ENCODE measurements at places on chromosomes 3 and 15. TPM values are rescaled to one million over a fixed set of nuclear protein-coding genes. Genes with fewer than 3 reads are reported as not detected.

DNA sequence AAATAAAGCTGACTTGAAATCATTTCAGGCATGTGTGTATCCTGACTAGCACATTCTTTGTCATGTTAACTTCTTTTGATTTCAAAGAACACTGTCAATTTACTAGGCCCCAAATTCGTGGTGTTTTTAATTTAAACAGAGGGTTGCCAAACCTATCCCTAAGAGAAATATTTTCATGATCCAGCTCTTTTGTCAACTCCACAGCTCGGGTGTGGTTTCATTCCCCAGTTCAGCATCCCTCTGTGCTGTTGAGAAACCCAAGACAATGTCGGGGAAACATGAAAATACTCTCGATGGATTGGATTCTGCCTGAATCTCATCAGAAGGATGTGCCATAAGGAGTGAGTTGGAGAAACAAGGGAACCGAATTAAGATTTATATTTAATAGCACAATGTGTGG lies 84.4 kb upstream of the PHLDB2 start:
- no peaks in the 10 kb centered on the region for H3K27me3 ChIP-seq
- no peak for DNase-seq
- H3K36me3 ChIP-seq: no peaks in the 10 kb centered on the region
- H3K27ac ChIP-seq: no peak overlapping the region
- H3K4me3 ChIP-seq: no peak overlapping the region
- H3K4me1 ChIP-seq: no peaks in the 10 kb centered on the region

DNA sequence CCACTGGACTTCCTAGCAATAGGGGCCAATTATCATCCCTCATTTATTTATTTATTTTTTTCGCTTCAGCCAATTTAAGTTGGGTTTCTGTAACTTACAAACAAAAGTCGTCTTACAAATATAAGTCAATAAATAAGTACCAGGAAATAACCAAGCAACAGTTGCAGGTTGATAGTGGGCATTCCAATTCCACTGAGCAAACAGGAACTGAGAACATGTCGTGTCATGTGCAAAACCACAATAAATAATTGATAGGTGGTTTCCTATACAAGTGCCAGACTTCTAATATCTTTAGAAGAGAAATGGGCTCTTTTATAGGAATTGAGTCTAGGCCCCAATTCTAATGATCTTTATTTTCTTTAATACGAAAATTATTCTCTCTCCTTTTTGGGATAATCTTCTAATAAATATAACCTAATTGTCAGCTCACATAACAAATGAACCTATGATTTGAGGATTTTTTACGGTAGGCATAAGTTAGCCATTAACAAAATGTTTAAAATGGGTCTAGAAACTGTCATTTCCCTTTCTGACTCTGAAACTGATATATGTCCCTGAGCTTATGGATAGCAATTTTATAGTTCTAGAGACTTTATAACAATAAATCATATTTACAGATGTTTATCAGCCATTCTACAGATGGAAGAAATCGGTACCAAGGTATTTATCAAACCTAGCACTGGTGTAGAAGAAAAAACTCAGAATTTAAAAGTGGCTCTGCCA lies 571.8 kb downstream of the FOXP1 start:
- H3K27me3 ChIP-seq: no peaks in the 10 kb centered on the region
- no peaks in the 10 kb centered on the region for H3K36me3 ChIP-seq
- no peak overlapping the region for H3K4me3 ChIP-seq
- no peaks in the 10 kb centered on the region for H3K4me1 ChIP-seq

Gene EIF4E3
- total RNA-seq: 44.2 TPM

DNA sequence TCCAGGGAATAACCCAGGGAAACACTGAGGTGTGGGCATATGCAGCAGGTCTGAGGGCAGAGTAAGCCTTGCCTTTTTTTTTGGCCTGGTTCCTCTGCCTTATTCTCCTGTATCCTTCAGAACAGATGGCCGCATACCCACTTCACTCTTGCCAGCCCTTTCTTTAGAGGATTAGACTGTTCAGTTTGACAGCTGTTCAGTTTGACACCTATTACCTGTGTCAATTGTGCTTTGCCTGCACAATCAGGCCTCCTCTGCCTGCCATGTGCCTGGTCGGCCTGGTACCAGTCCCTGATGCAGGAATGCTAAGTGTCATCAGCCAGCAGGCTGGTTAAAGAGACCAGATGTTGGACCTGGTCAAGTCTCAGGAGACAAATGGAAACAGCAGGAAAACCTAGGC lies 22.3 kb downstream of the TM6SF1 start:
- no peaks in the 10 kb centered on the region for H3K27me3 ChIP-seq
- no peaks in the 10 kb centered on the region for H3K36me3 ChIP-seq
- DNase-seq: no peak
- no peak overlapping the region for H3K4me3 ChIP-seq

Gene GPR156
- total RNA-seq: not detected

DNA sequence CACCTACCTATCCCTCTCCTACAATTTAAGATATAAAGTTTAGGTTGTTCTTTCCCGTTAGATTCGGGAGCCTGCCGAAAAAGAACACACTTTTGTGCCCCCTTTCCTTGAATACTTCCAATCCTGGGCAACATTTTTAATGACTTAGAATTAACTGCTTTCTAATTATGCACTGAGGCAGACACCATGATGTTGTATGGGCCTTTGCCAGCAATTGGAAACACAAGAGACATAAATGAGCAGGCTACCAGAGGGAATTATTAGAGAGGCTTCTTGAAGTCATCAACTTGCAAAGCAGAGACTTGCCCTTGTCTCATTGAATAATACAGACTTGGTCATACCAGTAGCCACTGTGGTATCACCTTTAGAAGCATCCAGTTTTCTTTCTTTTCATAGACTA lies 96.8 kb downstream of the CDIN1 start:
- H3K4me3 ChIP-seq: no peak overlapping the region
- H3K36me3 ChIP-seq: no peaks in the 10 kb centered on the region
- no peak for DNase-seq

GRCh38 chr3:34213478-34213877 lies 415.0 kb downstream of the PDCD6IP start:
- H3K36me3 ChIP-seq: no peaks in the 10 kb centered on the region
- no peak for DNase-seq
- H3K27me3 ChIP-seq: no peaks in the 10 kb centered on the region
- H3K4me1 ChIP-seq: no peaks in the 10 kb centered on the region
- no peak overlapping the region for H3K4me3 ChIP-seq
- H3K27ac ChIP-seq: no peak overlapping the region

Gene LARP6
- 0.49 TPM for total RNA-seq

- no peaks in the 10 kb centered on the region for H3K27me3 ChIP-seq
- H3K27ac ChIP-seq: no peak overlapping the region
- no peaks in the 10 kb centered on the region for H3K36me3 ChIP-seq
- no peak for DNase-seq
- H3K4me1 ChIP-seq: no peaks in the 10 kb centered on the region
- no peak overlapping the region for H3K4me3 ChIP-seq
Observed at GRCh38 chr3:168539909-168540308, 444.2 kb upstream of the GOLIM4 start.

GRCh38 chr15:27092390-27092789 lies 121.4 kb downstream of the GABRG3 start:
- H3K4me3 ChIP-seq: no peak overlapping the region
- H3K36me3 ChIP-seq: no peaks in the 10 kb centered on the region
- no peaks in the 10 kb centered on the region for H3K27me3 ChIP-seq
- DNase-seq: no peak

Gene PRC1
- 44.3 TPM for total RNA-seq

Gene ATP10A
- total RNA-seq: 0.89 TPM

- no peaks in the 10 kb centered on the region for H3K4me1 ChIP-seq
- H3K27me3 ChIP-seq: no peaks in the 10 kb centered on the region
- DNase-seq: no peak
- H3K36me3 ChIP-seq: no peaks in the 10 kb centered on the region
- H3K4me3 ChIP-seq: no peak overlapping the region
Observed at GRCh38 chr3:156635034-156635433, 39.4 kb upstream of the TIPARP start.

Gene MYRIP
- total RNA-seq: 8.7 TPM

- no peak for DNase-seq
- H3K4me1 ChIP-seq: no peaks in the 10 kb centered on the region
- H3K36me3 ChIP-seq: no peaks in the 10 kb centered on the region
- no peak overlapping the region for H3K27ac ChIP-seq
- no peaks in the 10 kb centered on the region for H3K27me3 ChIP-seq
Observed at GRCh38 chr3:131623431-131623830, 120.7 kb upstream of the MRPL3 start.

DNA sequence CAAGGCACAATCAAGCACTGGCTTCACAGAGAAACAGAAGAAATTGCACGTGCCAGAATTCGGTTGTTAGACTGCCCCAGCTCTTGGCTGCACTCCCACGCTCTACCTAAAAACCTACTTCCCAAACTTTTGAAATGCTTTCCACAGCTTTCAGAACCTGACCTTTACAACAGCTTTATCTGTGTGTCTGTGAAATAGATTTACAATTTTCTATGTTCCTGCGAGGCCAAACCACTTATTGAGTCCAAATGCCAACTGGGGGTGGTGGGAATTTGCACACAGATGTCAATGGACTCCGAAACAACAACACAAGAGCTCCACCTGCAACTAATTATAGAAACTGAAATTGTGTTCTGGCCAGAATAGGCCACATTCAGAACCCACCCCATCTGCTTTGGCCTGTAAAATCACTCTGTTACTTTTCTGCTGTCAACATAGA lies 44.6 kb downstream of the ERC2 start:
- H3K4me1 ChIP-seq: no peaks in the 10 kb centered on the region
- H3K36me3 ChIP-seq: no peaks in the 10 kb centered on the region
- no peak for DNase-seq
- no peaks in the 10 kb centered on the region for H3K27me3 ChIP-seq
- no peak overlapping the region for H3K4me3 ChIP-seq
- H3K27ac ChIP-seq: no peak overlapping the region

Gene C3orf20
- total RNA-seq: not detected

Gene SOX14
- total RNA-seq: not detected

- DNase-seq: no peak
- H3K36me3 ChIP-seq: no peaks in the 10 kb centered on the region
- no peaks in the 10 kb centered on the region for H3K27me3 ChIP-seq
- H3K4me3 ChIP-seq: no peak overlapping the region
- H3K27ac ChIP-seq: no peak overlapping the region
Observed at GRCh38 chr15:67807141-67807540, 18.2 kb upstream of the SKOR1 start.

Gene ALG1L2
- total RNA-seq: 1.6 TPM

- no peaks in the 10 kb centered on the region for H3K27me3 ChIP-seq
- no peak overlapping the region for H3K4me3 ChIP-seq
- no peak for DNase-seq
Observed at GRCh38 chr3:17183951-17184550, 299.3 kb downstream of the PLCL2 start.

Gene CELF6
- total RNA-seq: 0.74 TPM

Gene SLC25A20
- 28.6 TPM for total RNA-seq

GRCh38 chr3:181252631-181253030 lies 263.1 kb upstream of the DNAJC19 start:
- no peaks in the 10 kb centered on the region for H3K36me3 ChIP-seq
- no peak overlapping the region for H3K4me3 ChIP-seq
- no peak for DNase-seq
- no peaks in the 10 kb centered on the region for H3K4me1 ChIP-seq
- no peaks in the 10 kb centered on the region for H3K27me3 ChIP-seq

DNA sequence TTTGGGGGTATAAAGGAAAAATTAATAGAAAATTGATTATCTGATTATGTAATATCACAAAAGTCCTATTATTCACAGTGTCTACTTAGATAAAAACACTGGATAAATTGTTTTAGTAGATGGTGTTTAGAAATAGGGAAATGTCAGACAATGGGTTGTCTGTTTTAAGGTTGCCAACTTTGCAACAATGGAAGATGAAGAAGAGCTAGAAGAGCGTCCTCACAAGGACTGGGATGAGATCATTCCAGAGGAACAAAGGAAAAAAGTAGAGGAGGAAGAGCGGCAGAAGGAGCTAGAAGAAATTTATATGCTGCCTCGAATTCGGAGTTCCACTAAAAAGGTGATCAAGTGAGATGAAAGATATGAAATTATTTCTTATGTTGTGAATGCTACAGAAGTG lies 84.0 kb downstream of the CHD2 start:
- H3K27ac ChIP-seq: no peak overlapping the region
- DNase-seq: no peak
- no peaks in the 10 kb centered on the region for H3K4me1 ChIP-seq
- peaks cover 53% of the 10 kb centered on the region for H3K36me3 ChIP-seq
- no peak overlapping the region for H3K4me3 ChIP-seq
- H3K27me3 ChIP-seq: no peaks in the 10 kb centered on the region

Gene KIF7
- 1.1 TPM for total RNA-seq

All from colonic mucosa (tissue), 4 donors.